NCI-H460 (cell line): ENCODE measurements at places on chromosomes 2 and 18.

- DNase-seq, result no peak
Observed at GRCh38 chr2:108034843-108035242, 48.5 kb downstream of the SLC5A7 start.

DNA sequence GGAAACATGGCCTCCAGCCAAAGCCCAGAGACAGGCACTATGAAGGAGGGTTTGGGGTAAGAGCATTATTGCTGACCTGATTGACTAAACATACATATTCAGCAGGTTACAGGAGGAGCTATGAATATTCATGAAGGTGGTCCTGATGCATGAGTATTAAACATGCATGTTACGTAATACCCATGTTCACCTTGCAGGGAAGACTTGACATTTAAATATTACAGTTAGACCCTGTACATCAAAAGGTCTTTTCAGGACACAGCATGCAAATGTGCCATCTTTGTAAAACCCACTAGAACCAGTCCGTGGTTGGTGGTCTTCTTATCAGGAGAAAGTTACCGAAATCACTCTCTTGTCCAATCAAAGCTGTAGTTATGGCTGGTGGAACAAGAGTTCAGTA is 59.9 kb downstream of the XRCC5 start:
- no peak for DNase-seq

GRCh38 chr2:213238753-213239495 is 45.3 kb upstream of the SPAG16 start:
- DNase-seq, result peak; percentile 24

- no peak for DNase-seq
Observed at GRCh38 chr2:71512386-71512785, 59.0 kb downstream of the DYSF start.

GRCh38 chr2:45769854-45770576 is 118.5 kb downstream of the PRKCE start:
- DNase-seq, result no peak

- no peak for DNase-seq
Observed at GRCh38 chr2:46229134-46230063, 67.8 kb upstream of the EPAS1 start.

DNA sequence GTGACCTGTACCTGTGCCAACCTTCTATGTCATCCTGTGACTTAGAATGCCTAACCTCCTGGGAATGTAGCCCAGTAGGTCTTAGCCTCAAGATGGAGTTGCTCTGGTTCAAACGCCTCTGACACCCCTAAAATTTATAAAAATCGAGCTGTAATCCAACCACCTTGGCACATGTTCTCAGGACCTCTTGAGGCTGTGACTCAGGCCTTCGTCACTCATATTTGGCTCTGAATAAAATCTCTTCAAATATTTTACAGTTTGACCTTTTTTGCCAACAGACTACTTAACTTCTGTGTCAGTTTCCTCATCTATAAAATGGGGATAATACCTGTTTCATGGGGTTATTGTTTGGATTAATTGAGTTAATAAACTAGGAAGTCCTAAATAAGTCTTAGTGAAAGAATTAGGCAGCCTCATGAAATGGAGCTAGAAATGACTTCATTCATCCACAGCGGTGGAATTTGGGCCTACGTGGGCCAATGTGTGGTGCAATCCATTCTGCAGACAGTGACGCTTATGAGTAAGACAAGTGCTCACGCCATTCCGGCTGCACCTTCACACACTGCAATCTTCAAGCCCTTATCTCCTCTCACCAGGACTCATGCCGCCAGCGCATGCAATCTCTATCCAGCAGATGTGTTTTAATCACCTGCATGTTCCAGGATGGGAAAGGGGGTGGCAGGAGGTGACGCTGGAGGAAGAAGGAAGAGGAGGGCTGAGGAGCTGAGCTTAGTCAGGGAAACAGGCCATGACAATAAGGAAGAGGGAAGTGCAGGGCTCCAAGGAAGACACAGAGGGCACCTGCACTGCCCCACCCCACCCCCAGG is 2.0 kb upstream of the UBE2F start:
- no peak for DNase-seq

DNA sequence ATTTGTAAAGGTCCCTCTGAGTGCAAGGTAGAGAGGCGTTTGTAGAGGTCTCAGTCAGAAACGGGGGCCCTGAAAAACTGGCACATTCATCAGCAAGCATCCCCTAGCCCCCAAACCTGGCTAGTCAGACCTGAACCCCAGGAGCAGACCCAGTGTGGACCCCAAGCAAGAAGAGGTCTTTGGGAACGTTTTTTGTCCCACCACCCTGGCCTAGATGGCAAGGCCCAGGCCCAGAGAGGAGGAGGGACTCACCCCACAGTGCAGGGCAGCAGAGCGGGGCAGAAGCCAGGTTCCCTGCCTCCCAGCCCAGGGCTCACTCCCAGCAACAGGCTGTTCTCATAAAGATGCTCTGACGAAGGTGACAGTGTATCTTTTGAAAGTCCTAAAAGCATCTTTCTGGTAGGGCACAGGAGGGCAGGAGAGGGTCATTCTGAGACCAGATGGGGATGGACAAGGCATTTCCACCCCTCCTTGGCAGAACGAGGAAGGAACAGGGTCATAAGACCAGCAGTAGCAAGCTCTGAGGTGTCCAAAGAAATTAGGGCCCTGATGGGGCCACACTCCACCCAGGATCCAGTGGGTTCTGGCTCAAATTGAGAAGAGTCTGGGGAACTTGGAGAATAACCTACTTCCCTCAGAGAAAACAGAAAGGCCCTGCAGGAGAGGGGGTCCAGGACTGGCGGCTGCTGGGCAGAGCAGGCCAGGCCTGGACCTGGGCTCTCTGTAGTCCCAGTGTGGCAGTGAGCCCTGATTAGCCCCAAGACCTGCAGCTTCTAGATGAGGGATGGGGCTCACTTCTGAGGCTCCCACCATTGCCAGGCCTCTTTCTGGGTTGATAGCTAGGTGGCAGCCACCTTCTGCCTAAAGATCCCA is 18.2 kb downstream of the ADRA2B start:
- DNase-seq, result no peak

GRCh38 chr2:153622285-153622684 is 143.7 kb upstream of the RPRM start:
- peak; percentile 16 for DNase-seq

- DNase-seq, result no peak
Observed at GRCh38 chr2:119494163-119494790, 30.0 kb downstream of the SCTR start.

- DNase-seq, result no peak
Observed at GRCh38 chr18:79848579-79849327, 51.0 kb downstream of the KCNG2 start.

DNA sequence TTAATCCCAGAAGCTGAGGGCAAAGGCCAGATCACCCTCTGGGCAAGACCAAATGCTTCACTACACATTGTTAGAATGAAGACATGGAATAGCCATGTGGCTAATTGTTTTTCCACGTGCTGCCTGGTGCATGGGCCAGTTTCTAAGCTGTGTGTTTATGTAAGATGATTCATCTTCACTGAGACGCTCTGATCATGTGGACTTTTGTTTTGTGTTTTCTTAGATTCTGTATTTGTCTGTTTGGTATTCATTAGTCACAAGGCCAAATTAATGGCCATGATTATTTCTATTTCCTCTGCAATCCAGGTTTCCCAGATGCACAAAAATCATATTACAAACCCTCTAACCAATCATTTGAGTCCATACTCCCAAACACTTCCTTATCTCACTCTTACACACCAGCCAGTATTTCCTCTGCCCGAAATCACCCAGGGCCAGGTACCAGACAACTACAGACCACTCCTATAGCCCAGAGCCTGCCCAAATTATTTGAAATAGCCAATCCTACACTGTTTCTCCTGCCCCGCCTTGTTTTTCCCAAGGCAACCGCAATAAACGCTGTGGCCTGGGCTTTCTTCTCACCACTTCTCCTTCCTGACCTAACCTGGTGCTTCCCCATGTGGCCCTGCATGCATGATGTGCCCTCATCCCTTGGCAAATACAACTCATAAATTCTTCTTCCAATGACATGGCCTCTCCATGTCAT is 94.2 kb upstream of the SP3 start:
- no peak for DNase-seq

DNA sequence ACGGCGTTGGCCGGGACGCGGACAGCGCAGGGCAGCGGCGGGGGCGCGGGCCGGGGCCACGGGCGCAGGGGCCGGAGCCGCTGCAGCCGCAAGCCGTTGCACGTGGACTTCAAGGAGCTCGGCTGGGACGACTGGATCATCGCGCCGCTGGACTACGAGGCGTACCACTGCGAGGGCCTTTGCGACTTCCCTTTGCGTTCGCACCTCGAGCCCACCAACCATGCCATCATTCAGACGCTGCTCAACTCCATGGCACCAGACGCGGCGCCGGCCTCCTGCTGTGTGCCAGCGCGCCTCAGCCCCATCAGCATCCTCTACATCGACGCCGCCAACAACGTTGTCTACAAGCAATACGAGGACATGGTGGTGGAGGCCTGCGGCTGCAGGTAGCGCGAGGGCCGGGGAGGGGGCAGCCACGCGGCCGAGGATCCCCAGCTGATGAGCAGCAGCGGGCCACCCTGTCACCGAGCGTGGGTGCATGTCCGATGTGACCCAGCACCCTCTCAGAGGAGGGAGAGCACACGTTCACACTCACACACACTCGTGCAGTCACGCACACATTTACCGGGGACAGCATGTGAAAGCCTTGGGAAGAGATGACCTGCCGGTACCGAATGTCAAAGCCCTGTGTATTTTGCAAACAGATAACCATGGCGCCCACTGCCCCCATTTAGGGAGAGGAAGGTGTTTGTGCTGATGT is 4.2 kb downstream of the GDF7 start:
- no peak for DNase-seq

DNA sequence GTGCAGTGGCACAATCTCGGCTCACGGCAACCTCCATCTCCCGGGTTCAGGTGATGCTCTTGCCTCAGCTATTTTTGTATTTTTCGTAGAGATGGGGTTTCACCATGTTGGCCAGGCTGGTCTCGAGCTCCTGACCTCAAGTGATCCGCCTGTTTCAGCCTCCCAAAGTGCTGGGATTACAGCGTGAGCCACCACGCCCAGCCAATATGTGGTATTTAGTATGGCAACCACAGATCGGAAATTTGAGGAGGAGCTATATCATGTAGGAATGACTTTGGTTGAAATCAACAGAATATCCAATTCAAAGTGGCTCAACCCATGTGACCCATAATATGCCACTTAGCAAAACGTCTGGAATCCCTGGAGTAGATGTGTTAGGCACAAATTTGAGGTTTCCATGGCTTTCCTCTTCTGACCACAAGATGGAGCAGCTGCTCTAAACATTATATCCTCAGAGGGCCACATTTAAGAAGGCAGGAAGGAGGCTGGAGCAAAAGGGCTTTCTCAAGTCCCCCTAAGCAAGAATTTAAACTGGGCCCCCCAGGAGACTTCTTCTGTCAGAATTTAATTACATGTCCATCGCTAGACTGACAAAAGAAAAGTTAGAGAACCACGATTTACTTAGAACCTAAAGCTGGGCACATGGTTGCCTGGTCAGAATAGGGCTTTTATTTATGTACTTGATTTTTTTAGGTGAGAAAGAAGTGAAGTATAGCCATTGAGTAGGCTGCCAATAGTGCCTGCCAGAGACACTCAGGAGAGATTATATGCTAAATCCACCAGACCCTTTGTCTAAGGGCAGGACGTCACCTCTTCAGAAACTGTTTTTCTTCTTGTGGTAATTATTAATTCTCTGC is 49.6 kb upstream of the ITSN2 start:
- DNase-seq, result peak; percentile 76

GRCh38 chr18:41396211-41396610 is 558.8 kb upstream of the PIK3C3 start:
- no peak for DNase-seq

DNA sequence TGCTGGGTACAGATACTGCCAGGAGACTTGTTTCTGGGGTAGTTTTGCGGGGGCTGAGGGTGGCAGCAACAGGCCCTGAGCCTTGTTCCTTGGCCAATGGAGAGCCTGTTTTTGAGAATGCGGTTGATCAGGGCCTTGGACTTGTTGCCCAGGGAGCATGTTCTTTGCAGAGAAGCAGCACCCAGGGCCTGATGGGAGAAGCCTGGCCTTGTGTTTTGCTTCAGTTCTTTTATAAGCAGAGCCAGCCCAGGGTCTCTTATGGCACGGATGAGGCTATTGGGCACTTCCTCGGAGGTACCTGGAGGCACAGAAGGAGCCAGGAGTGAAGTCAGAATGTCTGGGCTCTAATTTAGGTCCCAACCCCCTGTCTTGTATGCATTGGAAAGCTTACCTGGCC is 85.1 kb upstream of the MCFD2 start:
- DNase-seq, result no peak

DNA sequence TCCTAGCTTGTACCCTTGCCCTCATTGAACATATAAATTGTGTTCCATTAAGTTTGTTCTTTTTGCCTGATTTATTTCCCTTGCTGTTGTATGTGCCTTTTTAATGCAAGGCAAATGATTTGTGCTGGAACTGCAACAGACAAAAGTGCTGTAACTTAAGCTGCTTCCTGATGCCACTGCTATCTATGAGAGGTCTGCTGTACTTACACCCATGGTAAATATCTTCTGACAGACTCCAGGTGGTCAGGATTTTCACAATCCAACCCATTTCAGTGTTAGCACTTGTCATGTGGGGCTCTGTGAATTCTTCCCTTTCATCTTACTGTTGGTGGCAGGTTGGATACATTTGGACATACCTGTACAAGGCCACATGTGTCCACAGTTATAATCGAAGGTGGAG is 63.5 kb downstream of the ARHGAP15 start:
- no peak for DNase-seq

GRCh38 chr2:25700221-25700660 is 26.9 kb upstream of the DTNB start:
- DNase-seq, result peak; percentile 38
